ENCODE measurements at places on chromosomes 2 and 18. TPM values are rescaled to one million over a fixed set of nuclear protein-coding genes. Genes with fewer than 3 reads are reported as not detected.

- peaks cover 2% of the 10 kb centered on the region for H3K27me3 ChIP-seq
- H3K27ac ChIP-seq: no peak overlapping the region
- no peaks in the 10 kb centered on the region for H3K4me1 ChIP-seq
- no peak overlapping the region for H3K4me3 ChIP-seq
- DNase-seq: no peak
Measured at GRCh38 chr18:59233017-59233410, 13.1 kb downstream of the GRP start.

GRCh38 chr2:196959734-196960338, 33.3 kb upstream of the PGAP1 start:
- H3K4me1 ChIP-seq: no peaks in the 10 kb centered on the region
- H3K36me3 ChIP-seq: no peaks in the 10 kb centered on the region
- no peak overlapping the region for H3K4me3 ChIP-seq
- H3K27ac ChIP-seq: no peak overlapping the region
- DNase-seq: no peak

GRCh38 chr2:76501641-76502040, 790.9 kb upstream of the GCFC2 start:
- H3K27ac ChIP-seq: no peak overlapping the region
- DNase-seq: no peak
- H3K27me3 ChIP-seq: no peaks in the 10 kb centered on the region
- peaks cover 4% of the 10 kb centered on the region for H3K4me1 ChIP-seq
- H3K4me3 ChIP-seq: no peak overlapping the region

DNA sequence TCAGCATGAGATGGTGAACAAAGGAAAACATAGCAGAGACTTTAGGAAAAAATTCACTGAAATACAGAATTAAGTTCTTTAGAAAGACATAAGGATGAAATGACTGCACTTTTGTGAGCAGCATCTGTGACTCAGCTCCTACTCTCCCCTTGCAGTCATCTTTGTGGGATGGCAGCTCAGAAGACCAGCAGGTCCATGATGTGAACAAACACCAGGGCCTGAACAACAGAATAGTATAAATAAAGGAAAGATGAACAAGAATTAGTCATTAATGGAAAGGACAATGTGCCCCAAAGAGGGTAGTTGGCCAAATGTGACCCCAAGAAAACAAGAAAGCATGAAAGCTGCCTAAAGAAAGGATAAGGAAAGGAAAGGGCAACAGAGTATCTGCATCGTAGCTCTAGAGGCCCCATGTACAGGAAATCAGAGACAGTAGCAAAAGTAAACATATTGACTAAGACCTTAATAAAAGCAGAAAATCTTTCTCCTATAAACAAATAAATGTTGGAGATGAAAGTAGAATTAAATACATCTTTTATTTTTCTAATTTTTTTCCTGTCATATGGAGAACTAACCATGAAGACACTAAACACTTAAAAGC, 318.0 kb downstream of the ZEB2 start:
- H3K27me3 ChIP-seq: no peaks in the 10 kb centered on the region
- no peak overlapping the region for H3K4me3 ChIP-seq
- no peaks in the 10 kb centered on the region for H3K4me1 ChIP-seq
- peaks cover 5% of the 10 kb centered on the region for H3K36me3 ChIP-seq
- no peak for DNase-seq
- H3K27ac ChIP-seq: no peak overlapping the region

The PARD3B gene
- polyA plus RNA-seq: 6.4 TPM

The ANKRD44 gene
- polyA plus RNA-seq: 15.2 TPM

DNA sequence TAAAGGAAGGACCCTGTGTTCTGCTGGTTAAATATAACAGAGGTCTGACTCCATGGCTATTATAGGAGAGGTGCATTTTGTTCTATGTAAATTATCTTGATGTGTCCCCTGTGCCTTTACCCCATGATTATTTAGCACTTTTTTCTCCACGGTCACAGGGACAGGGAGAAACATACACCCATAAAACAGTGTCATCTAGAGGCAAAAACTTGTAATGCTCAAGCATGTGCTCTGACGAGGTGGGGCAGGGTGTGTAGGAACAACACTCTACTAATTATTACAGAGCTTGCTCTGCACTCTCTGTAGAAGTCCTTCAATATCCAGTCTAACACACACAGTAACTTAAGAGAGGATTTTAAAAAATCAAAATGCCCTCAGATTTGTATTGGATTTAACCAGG, 187.9 kb downstream of the NEDD4L start:
- no peak overlapping the region for H3K27ac ChIP-seq
- no peak for DNase-seq
- H3K4me1 ChIP-seq: no peaks in the 10 kb centered on the region
- no peaks in the 10 kb centered on the region for H3K27me3 ChIP-seq
- no peak overlapping the region for H3K4me3 ChIP-seq
- no peaks in the 10 kb centered on the region for H3K36me3 ChIP-seq

The GCG gene
- polyA plus RNA-seq: 49.1 TPM

DNA sequence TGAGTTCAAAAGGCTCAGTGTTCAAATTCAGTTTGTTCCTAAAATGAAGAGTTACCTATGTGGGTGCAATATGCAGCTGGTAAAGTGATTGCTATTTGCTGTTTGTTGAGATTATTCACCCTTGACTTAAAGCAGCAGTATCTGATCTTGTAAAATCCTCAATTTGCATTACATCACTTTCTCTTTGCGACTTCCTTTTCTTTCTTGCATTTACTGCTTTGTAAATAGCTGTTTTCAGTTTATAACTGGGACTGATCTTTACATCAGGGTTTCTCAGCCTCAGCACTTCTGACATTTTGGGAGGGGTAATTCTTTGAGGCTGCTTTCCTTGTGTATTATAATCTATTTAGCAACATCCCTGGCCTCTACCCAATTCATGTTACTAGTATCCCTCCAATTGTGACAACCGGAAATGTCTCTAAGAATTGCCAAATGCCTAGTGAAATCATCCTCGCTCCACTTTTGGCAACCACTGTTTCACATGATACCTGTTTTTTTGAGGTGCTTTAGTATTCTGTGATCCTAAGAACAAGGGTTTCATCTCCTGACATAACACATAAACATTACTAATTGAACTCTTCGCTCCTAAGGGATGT, 12.1 kb upstream of the ERCC3 start:
- no peak overlapping the region for H3K4me3 ChIP-seq
- H3K36me3 ChIP-seq: peaks cover 18% of the 10 kb centered on the region
- DNase-seq: peak; percentile 16
- H3K27me3 ChIP-seq: no peaks in the 10 kb centered on the region
- H3K4me1 ChIP-seq: no peaks in the 10 kb centered on the region

DNA sequence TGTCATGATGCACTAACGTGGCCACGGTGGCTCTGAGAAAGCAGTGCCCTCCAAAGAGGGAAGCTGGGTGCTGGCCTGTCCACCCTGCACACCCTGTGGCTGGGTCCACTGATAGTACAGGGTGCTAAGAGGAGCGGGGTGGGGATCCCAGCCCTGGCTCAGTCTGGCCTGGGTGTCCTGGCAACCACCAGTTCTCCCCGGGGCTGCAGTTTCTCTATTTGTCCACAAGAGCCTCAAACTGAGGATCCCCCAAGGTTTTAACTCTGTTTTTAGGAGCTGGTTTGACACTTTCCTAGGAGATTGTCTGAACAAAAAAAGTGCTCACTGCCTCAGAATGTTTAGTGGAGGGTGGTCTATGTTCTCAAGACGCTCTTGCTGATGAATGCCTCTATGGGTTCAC, 29.0 kb downstream of the EDAR start:
- no peaks in the 10 kb centered on the region for H3K27me3 ChIP-seq
- H3K4me1 ChIP-seq: peaks cover 6% of the 10 kb centered on the region
- H3K36me3 ChIP-seq: no peaks in the 10 kb centered on the region
- H3K4me3 ChIP-seq: no peak overlapping the region
- no peak for DNase-seq
- no peak overlapping the region for H3K27ac ChIP-seq

- peaks cover 2% of the 10 kb centered on the region for H3K4me1 ChIP-seq
- H3K36me3 ChIP-seq: no peaks in the 10 kb centered on the region
- no peaks in the 10 kb centered on the region for H3K27me3 ChIP-seq
- no peak overlapping the region for H3K4me3 ChIP-seq
Measured at GRCh38 chr2:54834721-54835120, 111.3 kb downstream of the EML6 start.

DNA sequence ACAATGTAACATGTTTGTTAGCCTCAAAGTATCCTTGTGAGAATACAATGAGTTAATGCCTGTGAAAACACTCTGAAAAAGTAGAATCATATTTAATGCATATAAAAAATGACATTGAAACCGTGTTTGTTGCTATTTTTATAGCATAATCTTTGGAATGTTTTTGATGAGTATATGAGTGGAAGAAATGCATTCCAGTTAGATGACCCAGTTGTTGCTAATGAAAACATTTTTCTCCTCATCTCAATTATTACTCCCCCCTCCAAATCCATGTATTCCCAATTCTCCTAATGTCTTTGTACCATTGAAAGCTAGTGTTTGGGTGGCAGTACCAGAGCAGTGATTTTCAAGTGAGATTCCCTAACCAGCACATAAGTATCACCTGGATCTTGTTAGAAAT, 67.1 kb upstream of the DSEL start:
- no peaks in the 10 kb centered on the region for H3K4me1 ChIP-seq
- H3K27me3 ChIP-seq: no peaks in the 10 kb centered on the region
- H3K4me3 ChIP-seq: no peak overlapping the region
- DNase-seq: peak; percentile 24

GRCh38 chr2:56230156-56230555, 46.4 kb downstream of the CCDC85A start:
- H3K27ac ChIP-seq: no peak overlapping the region
- DNase-seq: no peak
- no peaks in the 10 kb centered on the region for H3K27me3 ChIP-seq
- peaks cover 2% of the 10 kb centered on the region for H3K4me1 ChIP-seq
- H3K4me3 ChIP-seq: no peak overlapping the region

The DTNA gene
- 70.6 TPM for polyA plus RNA-seq

DNA sequence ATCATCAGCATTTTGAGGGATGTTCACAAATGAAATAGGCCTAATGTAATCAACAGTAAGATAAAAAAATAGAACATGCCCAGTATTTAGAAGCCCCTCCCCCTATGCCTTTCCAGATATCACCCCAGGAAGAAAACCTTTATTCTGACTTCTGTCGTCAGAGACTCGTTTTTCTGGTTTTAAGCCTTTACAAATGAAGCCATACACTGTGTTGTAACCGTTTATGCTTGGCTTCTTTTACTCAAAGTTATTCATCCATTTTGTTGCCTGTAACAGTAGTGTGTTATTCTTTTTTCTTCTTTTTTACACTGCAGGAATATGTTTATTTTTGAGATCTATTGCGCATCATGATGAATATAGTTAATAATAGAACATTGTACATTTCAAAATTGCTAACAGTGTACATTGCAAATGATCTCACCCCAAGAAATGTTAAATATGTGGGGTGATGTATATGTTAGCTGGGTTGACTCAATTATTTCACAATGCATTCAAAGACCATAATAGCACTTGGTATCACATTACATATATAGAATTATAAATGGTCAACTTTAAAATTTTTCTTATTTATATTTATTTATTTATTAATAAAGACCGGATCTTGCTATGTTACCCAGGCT, 28.1 kb upstream of the PNPT1 start:
- H3K4me1 ChIP-seq: no peaks in the 10 kb centered on the region
- H3K27ac ChIP-seq: no peak overlapping the region
- DNase-seq: no peak
- no peak overlapping the region for H3K4me3 ChIP-seq
- no peaks in the 10 kb centered on the region for H3K27me3 ChIP-seq

The SALL3 gene
- not detected for polyA plus RNA-seq

GRCh38 chr2:164781394-164781793, 60.2 kb downstream of the COBLL1 start:
- H3K27ac ChIP-seq: no peak overlapping the region
- DNase-seq: no peak
- no peaks in the 10 kb centered on the region for H3K27me3 ChIP-seq
- no peak overlapping the region for H3K4me3 ChIP-seq
- peaks cover 6% of the 10 kb centered on the region for H3K4me1 ChIP-seq

The SERPINB5 gene
- 4.3 TPM for polyA plus RNA-seq

The MBP gene
- polyA plus RNA-seq: 8.7 TPM

DNA sequence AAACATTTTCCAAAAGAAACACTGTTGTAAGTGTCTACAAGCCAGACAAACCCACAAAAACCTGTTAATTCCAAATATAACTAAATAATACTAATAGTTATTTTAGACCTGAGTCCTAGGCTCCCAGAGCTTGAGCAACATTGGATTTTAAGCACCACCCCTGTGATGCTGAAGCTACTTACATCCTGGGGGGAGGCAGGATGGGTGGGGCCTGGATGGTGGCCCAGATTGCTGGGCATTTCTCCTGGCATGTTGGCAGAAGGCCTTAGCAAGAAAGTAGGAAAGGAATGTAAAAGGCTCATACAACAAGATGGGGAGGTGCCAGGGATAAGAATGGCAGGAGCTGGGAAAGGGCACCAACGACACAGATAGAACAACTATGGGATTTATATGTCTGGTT, 50.7 kb upstream of the OTX1 start:
- peaks cover 4% of the 10 kb centered on the region for H3K36me3 ChIP-seq
- H3K27me3 ChIP-seq: no peaks in the 10 kb centered on the region
- no peaks in the 10 kb centered on the region for H3K4me1 ChIP-seq
- no peak for DNase-seq
- no peak overlapping the region for H3K27ac ChIP-seq

DNA sequence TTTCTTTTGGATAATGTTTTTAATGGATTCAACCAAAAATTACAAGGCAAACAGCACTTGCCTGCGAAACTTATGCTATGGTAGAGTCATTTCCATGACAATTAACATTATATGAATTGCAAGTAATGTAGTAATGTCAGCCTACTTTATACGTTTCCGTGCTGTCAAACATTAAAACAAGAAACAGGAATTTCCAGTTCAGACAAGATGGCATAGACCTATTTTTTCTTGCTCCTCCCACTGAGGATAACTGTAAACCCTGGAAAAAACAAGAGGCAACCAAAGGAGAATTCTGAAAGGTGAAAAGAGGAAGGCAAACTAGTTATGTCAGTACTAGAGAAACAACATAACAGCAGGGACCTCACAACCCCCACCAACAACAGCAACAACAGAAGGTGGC, 170.7 kb downstream of the DIS3L2 start:
- no peak overlapping the region for H3K27ac ChIP-seq
- H3K4me3 ChIP-seq: no peak overlapping the region
- H3K27me3 ChIP-seq: no peaks in the 10 kb centered on the region
- no peak for DNase-seq
- no peaks in the 10 kb centered on the region for H3K4me1 ChIP-seq

The RETREG2 gene
- polyA plus RNA-seq: 46.2 TPM

- H3K4me1 ChIP-seq: peaks cover 6% of the 10 kb centered on the region
- no peak overlapping the region for H3K27ac ChIP-seq
- no peaks in the 10 kb centered on the region for H3K27me3 ChIP-seq
- no peaks in the 10 kb centered on the region for H3K36me3 ChIP-seq
- DNase-seq: peak; percentile 54
Measured at GRCh38 chr2:152243761-152244640, 68.4 kb upstream of the STAM2 start.

DNA sequence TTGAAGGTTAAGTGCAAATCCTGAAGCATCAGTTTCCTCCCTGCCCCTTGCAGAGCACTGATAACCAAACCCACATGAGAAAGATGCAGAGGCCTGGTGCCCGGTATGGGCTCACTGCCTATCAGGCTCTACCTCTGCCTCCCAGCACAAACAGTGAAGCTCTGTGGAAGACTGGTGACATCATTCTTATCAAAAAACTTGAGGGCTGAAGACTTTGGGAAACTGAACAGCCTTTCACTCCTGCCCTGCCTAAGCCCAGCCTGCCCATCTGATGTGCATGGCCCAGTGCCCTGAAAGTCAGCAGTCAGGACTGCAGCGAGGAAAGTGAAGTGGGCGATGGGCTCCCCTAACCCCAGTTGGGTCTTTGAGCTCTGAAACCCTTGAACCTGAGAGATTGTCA, 174.8 kb upstream of the ARL4C start:
- no peaks in the 10 kb centered on the region for H3K27me3 ChIP-seq
- H3K27ac ChIP-seq: no peak overlapping the region
- no peak overlapping the region for H3K4me3 ChIP-seq
- peaks cover 9% of the 10 kb centered on the region for H3K4me1 ChIP-seq
